ENCODE measurements at places on chromosomes 2 and 18.

GRCh38 chr2:71498261-71498701, 44.9 kb downstream of the DYSF start:
- DNase-seq: peak; percentile 41

GRCh38 chr2:157509744-157510143, 65.9 kb upstream of the CYTIP start:
- no peak for DNase-seq

DNA sequence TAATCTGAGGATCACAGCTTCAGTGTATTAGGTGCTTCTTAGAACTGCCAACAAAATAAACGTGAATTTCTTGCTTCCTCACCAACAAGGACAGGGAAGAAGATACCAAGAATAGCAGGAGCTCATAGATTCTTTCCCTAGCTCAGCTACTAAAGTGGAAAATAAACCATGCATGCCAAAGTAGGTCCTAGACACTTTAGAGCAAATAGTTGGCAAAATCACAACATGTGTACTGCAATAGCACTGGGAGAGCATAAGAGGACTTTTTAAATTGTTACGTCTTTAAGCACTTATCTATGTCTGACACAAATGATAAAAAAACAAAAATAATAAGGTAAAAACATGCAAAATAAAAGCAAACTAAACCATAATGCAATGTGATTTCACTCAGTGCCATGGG, 49.5 kb downstream of the SUCLG1 start:
- DNase-seq: no peak

GRCh38 chr18:39365836-39366485, 1800.4 kb upstream of the CELF4 start:
- no peak for DNase-seq

DNA sequence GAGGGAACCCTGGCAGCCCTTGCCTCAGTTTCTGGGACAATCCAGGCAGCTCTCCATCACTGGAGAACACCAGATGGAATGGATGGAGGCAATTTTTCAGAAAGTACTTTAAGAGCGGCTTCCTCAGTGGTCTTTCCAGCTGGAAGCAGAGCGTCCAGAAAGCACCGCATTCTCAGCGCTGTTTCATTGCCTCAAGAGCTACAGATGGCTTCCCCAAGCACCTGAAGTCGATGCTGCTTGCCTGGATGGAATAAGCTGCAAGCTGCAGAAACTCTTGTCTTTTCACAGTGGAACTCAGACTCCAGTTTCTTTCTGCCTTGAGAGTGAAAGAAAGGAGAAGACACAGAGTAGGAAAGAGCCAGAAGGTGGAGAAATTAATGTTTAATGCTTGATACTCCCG, 766.9 kb downstream of the TDRD15 start:
- DNase-seq: no peak

DNA sequence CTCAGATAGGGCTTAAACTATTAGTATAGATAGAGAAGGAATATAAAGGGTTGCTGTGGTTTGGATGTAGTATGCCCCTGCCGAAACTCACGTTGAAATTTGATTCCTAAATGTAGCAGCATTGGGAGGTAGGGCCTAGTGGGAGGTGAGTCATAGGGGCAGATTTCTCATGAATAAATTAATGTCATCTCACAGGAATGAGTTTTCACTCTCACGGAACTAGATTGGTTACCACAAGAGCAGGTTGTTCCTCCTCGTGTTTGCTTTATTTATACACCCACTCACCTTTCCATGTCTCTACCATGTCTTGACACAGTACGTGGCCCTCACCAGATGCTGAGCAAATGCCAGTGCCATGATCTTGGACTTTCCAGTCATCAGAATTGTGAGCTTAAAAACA, 218.2 kb downstream of the RBM43 start:
- no peak for DNase-seq

DNA sequence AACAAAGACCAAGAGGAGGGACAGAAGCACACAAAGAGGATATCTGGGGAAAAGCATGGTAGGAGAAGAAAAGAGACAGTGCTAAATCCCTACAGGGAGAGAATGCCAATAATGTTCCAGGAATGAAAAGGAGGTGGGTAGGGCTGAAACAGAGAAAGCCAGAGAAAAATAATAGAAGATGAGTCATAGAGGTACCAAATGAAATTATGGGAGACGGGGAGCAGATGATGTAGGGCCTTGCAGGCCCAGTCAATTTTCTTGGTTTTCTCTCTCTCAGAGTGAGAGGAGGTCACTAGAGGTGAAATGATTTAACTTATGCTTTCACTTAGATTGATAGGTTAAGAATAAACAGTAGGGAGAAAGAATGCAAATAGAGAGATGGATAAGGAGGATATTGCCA, 61.5 kb downstream of the RPRM start:
- no peak for DNase-seq

DNA sequence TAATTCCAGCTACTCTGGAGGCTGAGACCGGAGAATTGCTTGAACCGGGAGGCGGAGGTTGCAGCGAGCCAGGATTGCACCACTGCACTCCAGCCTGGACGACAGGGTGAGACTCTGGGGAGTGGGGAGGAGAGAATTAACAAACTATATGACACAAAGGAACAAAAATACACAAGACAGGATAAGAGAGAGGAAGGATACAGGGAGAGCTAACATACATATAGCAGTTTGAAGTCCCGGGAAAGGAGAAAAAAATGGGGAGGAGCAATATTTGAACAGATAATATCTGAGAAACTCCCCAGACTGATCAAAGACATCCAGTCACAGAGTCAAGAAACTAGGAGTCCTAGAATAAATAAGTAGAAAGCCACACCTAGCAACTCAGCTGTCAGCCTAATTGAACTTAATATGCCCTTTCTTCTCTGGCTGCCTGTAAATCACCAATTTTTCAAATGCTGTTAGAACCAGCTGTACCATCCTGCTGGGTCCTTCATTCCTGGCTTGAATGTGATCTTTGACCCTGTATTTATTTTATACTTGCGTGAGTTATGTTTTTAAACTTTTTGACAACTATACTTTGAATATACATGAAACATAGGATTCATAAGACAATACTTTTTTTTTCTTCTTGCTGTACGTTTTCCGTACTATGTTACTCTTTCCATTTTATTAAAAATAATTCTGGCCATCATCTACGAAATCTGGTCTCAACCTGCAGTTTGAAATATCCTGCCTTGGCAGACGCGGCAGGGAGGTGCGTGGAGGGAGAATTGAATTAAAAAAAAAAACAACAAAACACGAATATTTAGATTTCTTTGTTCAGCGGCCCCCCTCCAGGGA, 876 bp upstream of the CYP27A1 start:
- no peak for DNase-seq
